ENCODE measurements at places on chromosomes 7 and 10.

DNA sequence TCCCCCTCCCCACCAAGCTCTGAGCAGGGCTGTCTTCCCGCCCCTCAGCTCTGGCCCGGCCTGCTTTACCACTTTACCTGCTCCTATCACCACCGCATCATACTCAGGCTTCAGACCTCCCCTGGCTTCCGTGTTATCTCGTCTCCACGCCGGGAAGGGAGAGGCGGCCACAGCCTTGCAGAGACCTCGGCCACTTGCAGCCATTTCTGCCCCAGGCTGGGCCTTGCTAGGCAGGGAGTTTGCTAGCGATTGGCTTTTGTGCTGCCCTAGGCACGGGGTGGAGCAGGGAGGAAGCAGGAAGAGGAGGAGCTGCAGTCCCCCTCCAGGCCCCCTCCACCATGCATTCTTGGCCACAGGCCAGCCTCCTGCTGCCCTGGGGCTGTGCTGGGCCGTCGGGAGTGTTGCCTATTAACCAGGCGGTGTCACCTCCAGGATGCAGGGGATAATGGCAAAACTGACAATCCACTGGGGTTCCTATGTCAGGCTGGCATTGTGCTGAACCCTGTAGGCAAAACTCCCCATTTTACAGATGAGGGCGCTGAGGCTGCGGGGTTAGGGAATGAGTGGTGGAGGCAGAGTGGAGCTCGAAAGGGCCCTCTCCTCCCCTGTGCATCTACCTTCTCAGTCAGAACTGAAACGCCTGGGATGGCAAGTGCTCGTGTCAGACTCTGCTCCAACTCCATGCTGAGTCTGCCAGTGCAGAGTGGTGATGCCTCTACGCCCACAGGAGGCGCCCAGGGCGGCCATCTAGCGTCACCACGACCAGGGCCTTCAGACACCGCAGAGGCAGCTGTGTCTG is at the start of gene PYROXD2:
PYROXD2 (minus strand) TSS at position 251 of the 799 bp plus-strand sequence; CDS start at position 204, 47 bp downstream.
- peak; percentile 57 for DNase-seq

- DNase-seq, result no peak
Measured at GRCh38 chr7:157987906-157988305, 599.7 kb downstream of the PTPRN2 start.

DNA sequence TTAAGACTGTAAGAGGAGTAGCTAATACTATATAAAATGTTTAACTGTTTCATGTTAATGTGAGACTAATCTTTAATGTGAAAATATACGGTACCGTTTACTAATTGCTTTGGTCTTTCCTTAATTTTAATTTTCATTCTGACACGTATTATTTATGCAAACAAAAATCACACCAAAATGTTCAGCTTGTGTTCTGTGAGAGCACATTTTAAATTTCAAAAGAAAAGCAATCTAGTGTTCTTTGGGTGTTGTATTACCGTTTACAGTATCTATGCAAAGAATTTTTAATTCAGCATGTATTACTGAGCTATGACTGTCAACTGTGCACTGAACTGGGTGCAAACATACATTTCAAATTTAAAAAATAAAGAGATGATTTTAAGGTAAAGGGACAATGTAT is 2.2 kb downstream of the WNT16 start:
- DNase-seq, result no peak

DNA sequence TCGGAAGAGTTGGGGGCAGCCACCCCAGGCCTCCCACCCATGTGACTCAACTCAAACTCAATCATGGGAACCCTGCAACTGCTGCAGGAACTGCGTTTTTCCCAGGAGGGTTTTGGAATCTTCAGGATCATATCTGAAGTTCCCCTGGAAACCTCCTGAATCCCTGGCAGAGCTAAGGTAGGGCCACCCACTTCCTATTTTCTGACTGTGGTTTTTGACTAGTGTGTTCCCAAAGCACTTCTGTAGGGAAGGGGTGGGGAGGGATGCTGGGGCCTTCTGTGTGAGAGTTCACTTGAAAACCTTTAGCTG is 127.6 kb upstream of the UNC5B start:
- no peak for DNase-seq

DNA sequence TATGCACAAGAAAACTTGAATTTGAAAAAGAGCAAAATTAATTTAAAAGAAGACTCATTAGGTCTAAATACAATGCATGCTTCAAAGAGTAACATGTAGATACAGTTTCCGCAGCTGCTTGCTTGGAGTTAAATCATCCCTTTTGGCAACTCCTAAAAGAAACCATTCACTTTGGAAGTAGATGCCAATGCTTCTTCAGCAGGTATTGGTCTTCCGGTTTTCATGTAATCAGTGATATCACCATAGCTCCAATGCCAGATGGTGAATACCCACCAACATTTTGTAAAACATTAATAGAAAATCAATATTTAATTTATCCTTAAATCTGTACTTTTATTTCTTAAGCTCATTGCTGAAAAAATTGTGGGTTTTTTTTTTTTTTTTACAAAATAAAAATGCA is 381.1 kb upstream of the PHF14 start:
- no peak for DNase-seq

GRCh38 chr7:42831718-42832522 is 80.0 kb downstream of the C7orf25 start:
- DNase-seq, result no peak

DNA sequence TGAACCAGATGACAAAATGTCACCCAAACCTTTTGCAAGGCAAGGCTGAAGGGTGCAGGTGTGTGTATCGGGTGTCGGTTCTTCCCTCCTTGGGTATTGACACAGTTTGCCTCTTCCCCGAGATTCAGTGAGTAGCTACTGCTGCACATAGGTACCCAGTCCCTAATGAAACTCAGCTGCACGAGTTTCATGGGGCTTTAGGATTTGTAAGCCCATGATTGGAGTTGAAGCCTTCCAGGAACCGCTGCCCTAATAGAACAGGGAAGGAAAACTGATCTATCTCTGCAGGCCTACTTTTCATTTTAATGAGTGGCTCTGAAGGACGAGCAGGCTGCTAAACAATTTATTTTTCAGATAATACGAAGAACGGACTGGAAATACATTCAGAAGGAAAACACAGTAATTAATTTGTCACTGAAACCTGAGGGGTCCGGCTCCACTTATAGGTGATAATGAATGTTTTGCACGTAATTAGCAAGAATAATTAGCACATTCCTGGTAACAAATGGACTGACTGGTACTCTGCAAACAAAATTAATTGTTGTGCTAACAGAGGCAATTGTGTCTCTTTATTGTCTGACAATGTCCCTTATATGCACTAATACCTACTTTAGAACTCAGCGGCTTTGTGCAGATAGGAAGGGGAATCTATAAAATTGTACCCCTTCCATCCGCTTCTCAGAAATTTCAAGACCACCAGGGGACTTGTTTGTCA is 49.6 kb upstream of the FZD8 start:
- no peak for DNase-seq

GRCh38 chr10:61779950-61780659 is 117.4 kb downstream of the CABCOCO1 start:
- no peak for DNase-seq

DNA sequence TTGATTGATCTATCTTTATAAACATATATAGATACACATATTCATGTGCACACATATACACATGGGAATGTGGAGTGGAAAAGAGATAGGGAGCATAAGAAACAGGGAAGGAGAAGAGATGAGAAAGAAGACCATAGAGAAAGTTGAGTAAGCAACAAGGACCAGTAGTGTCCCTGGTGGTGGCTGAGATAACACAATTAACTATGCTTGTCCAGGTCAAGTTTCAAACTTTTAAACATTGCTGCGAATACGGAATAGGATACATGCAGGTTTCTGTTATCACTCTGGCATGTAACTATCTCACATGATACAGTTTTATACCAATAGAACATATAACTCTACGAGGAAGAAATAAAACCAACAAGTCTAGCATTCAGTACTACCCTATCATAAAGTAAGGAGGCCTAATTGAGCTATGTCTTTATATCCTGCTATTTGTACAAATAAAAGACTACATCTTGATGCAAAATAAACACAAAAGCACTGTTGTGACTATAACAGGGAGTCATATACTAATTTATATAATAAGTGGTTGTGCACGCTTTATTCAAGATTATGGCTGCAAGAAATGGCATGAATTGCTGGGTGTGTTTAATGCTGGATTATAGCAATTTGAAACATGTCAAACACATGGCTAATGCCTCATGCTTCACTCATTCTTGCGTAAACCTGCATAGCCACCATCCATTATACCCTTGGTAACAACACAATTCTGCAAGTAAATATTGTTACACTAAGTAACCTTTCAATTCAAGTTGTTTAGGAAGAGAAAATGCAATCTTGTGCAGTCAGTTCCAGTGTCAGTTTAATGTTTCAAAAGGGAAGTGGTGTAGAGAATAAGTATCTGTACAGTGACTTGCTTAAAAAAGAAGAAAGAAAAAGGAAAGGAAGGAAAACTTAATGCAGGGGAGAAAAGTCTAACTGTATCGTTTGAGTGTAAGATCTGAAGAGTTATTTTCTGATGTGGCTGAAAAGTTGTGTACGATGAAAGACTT is 8.2 kb downstream of the FOXP2 start:
- DNase-seq, result no peak

- peak; percentile 10 for DNase-seq
Measured at GRCh38 chr7:44244282-44244681, 43.5 kb downstream of the YKT6 start.

GRCh38 chr7:82124445-82124844 is 319.1 kb downstream of the CACNA2D1 start:
- no peak for DNase-seq

DNA sequence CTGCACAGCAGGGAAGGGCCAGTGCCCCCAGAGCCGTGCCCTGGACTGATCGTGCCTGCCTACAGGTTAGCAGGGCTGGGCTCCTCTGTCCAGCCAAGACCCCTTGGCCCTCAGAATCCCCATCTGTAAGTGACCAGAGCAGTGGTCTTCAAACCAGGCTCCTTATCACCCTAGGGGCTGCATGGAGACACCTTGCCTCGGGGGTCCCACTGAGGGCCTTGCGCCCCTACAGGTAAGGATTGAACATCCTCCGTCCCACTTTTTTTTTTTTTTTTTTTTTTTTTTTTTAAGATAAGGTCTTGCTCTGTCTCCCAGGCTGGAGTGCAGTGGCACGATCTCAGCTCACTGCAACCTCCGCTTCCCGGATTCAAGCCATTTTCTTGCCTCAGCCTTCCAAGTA is 32.6 kb upstream of the RADIL start:
- no peak for DNase-seq

- DNase-seq, result no peak
Measured at GRCh38 chr7:25777969-25778708, 373.9 kb upstream of the NFE2L3 start.

Measured in CD4-positive, alpha-beta memory T cell (primary cell).